ENCODE measurements at places on chromosomes 2 and 18.

DNA sequence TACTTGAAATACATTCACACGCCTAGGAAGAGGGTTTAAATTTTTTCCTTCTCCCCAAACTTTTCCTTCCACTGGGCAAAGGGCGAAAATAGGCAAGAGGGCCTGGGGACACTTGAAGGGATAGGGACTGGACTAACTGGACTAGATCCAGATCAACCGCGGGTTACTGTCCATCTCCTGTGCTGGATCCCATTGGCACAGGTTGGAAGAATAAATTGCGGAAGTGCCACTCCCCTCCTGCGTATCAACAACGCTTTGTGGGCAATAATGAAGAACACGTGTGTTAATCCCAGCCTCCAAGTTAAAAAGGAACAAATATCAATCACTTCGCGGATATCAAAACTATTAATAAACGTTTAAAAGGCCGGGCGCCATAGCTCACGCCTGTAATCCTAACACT lies 1.7 kb upstream of the FZD5 start:
- DNase-seq = no peak

DNA sequence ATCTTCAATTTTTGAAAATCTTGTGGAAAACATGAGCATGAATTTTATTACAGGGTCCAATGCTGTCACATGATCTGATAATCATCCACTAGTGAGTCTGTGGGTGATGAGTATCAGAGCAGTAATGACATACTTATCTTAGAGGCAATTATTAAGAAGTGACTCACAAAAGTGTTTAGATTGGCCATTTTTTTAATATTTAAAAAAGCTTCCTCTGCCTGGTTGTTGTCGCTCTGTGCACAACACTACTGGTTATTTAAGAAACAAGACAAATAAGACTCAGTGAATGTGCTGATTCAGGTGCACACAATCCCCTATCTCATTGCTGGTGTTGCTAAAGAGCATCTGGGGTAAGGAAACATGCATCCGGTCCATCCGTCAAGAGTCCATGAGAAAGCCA lies 665.8 kb upstream of the ZEB2 start:
- DNase-seq = no peak

GRCh38 chr2:23435250-23436035 lies 50.5 kb downstream of the KLHL29 start:
- no peak for DNase-seq

DNA sequence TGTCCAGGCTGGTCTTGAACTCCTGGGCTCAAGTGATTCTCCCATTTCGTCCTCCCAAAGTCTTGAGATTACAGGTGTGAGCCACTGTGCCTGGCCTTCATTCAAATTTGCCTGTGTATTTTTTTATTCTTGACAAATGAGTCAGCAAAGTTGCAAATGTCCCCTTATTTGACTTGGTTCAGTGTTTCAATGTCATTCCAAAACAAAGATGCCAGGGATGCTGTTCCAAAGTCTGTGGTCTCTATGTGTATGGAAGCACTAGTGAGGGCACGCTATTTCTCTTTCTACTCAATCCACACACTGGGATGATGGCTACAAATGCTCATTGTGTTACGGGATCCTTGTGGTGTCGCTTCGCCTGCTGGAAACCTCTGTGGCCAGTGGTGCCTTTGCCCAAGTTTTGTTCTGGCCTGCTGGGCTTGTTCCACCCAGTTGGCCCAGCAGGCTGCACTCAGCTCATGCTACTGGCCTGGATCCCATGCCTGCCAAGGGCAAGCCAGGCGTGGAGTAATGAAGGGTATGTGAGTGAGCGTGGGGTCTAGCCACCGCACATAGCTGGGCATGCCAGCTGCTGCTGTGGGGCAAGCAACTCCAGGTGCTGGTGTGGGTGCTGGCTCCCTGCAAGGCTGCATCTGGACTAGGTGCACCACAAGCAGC lies 35.6 kb downstream of the FBXO48 start:
- no peak for DNase-seq

DNA sequence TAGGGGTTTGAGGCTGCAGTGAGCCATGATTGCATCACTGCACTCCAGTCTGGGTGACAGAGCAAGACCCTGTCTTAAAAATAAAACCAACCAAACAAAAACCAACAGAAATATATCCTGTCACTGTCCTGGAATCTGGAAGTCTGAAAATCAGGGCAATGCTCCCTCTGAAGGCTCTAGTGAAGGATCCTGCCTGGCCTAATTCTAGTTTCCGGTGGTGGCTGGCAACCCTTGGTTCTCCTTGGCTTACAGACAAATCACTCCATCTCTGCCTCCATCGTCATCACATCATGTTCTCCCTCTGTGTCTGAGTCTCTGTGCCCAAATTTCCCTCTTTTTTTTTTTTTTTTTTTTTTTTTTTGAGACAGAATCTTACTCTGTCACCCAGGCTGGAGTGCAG lies 15.9 kb upstream of the VPS4B start:
- no peak for DNase-seq

- DNase-seq = no peak
Observed at GRCh38 chr2:100267751-100268150, 54.5 kb downstream of the LONRF2 start.

GRCh38 chr2:100767810-100768806 lies 51.8 kb upstream of the NPAS2 start:
- DNase-seq = no peak

- DNase-seq = peak; percentile 75
Observed at GRCh38 chr2:19538411-19538963, 180.1 kb upstream of the OSR1 start.

- no peak for DNase-seq
Observed at GRCh38 chr2:109609352-109610024, 4.3 kb downstream of the SEPTIN10 start.

DNA sequence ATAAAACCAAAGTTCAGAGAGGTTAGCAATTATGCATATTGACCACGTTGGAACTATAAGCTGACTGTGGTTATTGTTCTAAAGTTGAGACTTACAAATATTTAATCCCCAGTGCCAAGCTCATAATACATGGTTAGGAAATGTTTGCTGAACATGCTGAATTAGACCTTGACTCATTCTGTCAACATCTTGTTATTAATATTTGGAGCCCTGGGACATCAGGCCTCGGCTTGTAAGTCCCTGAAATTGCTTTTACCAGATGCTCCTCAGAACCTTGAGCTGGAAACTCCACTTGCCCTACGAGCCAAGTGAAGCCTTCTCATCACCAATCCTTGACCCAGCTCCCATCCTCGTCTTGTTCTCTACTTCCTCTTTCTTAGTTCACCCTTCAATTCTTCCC lies 21.2 kb downstream of the DYNAP start:
- DNase-seq = peak; percentile 8

- no peak for DNase-seq
Observed at GRCh38 chr18:62802523-62802922, 87.2 kb downstream of the PHLPP1 start.

GRCh38 chr2:215711471-215712034 lies 275.7 kb upstream of the FN1 start:
- DNase-seq = peak; percentile 23

- DNase-seq = no peak
Observed at GRCh38 chr18:43651057-43651456, 373.8 kb upstream of the SYT4 start.

DNA sequence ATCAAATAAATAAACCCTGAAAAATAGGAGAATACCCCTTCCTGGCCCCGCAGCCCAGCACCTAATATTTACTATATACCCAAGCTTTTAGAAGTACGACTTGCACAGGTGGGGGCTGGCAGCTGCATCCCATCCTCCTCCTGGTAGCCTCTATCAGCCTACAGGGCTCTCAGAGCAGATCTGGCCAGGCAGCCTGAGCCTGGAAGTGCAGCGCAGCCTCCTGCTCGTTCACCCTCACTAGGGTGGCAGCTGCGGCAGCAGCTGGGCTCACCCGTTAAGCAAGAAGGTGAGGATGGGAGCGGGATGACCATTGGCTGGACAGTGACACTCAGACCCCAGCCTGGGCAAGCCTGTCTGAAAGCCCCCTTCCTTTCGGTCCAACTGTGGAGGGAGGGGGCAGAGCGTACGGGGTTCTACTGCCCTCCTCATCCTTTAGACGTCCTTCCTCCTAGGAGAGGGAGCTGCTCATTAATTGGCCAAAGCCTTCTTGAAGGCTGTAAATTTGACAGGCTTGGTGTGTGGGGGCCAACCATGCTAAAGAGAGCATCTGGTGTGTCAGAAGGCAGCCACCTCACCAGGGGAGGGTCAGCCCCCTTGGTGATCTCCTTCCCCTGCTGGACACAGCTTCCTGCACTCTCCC lies 23.3 kb downstream of the MPHOSPH10 start:
- no peak for DNase-seq

- peak; percentile 29 for DNase-seq
Observed at GRCh38 chr18:39414009-39414700, 1848.6 kb upstream of the CELF4 start.

DNA sequence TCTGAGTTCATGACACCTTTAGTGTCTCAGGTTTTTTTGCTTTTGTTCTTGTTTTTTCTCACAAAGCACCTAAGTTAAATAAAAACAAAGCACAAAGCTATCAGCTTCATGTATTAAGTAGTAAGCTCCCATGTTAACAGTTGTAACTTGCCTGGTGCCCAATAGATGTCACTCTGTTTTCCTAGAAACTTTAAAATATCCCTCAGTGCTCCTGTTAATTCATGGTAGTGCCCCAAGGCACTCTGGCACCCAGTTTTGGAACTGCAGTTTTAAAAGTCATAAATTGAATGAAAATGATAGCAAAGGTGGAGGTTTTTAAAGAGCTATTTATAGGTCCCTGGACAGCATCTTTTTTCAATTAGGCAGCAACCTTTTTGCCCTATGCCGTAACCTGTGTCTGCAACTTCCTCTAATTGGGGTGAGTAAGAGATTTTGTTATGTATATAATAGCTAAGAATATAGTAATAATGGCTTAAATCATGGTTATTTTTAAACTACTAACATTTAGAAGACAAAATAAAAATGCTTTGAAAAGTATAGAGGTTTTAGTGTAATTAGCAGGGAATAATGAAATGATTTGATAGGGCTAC lies 555.0 kb upstream of the TMEFF2 start:
- DNase-seq = peak; percentile 14

GRCh38 chr2:232632904-232633412 lies 446 bp upstream of the EFHD1 start:
- DNase-seq = peak; percentile 46

GRCh38 chr2:100786297-100786658 lies 33.7 kb upstream of the NPAS2 start:
- no peak for DNase-seq

DNA sequence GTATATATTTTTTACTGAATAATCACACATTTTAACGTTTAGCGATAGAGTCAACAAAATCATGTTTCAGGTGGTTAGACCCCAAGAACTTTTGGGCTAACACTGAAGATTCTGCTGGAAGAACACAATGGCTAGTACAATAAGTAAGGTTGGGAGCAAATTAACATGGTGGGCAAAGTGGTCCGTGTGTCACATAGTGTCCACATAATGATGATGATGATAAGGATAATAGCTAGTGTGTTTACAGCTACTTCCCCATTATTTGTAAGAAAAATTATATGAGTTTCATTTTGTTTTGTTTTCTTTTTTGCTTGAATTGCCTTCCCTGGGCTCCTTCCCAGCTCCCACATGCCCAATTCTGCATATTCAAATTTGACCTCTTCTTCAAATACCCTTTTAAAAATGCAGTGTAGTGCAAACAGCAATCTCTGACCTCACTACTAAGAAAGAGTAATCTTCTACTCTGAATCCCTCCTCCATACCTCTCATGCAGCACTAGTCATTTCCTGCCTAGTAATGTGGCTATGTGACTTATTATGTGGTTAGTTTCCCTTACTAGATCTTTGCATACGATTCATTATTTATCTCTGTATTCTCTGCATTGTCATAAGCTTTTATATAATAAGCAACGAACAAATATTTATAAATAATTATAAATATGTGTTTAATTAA lies 16.9 kb upstream of the VPS54 start:
- DNase-seq = no peak

GRCh38 chr2:119202610-119203310 lies 20.9 kb upstream of the STEAP3 start:
- no peak for DNase-seq

DNA sequence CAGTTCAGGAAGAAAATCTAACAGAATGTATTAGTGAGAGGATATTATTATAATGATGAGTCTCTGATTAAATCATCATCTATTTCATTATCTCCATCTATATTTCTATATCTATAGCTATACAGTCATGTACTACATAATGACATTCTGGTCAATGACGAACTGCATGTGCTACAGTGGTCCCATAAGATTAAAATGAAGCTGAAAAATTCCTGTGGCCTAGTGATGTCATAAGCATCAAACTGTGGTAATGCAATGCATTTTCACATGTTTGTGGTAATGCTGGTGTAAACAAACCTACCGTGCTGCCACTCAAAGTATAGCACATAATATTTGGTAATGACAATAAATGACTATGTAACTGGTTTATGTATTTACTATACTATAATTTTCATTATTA lies 1127.9 kb upstream of the CHAC2 start:
- no peak for DNase-seq

GRCh38 chr2:200713704-200714064 lies 98.0 kb upstream of the BZW1 start:
- no peak for DNase-seq

GRCh38 chr2:218392891-218393462 lies 6.7 kb upstream of the CTDSP1 start:
- peak; percentile 4 for DNase-seq

DNA sequence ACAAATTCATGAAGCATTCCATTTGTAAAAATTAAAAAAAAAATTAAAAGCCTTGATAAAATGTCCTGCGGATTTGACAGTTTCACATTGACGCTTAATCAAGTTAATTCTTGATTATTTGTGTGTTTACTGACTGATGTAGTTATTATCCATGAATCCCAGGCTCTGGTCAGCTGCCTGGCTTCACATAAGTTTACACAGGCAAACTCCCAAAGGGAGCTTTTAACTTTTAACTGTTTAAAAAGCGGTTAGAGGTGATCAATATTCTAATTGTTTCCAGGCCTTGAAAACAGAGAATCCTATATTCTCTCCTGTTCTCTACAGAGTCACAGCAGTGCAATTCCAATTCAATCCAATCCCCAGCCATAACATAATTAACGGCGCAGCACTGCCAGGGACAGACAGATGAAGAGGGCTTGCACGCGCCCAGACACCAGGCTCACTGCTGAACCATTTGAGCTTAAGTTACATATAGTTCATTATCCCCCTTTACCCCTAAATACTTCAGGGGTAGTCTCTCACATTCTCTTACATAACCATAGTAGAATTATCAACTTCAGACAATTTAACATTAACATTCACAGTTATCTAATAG lies 47.5 kb downstream of the ATP8B1 start:
- no peak for DNase-seq

- peak; percentile 59 for DNase-seq
Observed at GRCh38 chr2:98601532-98602132, 6.7 kb downstream of the COA5 start.

GRCh38 chr2:174951745-174952144 lies 53.4 kb downstream of the CHN1 start:
- no peak for DNase-seq

GRCh38 chr2:72891091-72891818 lies 4.0 kb downstream of the SPR start:
- no peak for DNase-seq

- peak; percentile 26 for DNase-seq
Observed at GRCh38 chr2:203533676-203534591, 1.2 kb downstream of the RAPH1 start.

- no peak for DNase-seq
Observed at GRCh38 chr2:234970477-234970882, 18.7 kb downstream of the SH3BP4 start.
